ENCODE measurements at places on chromosomes 6 and 20. TPM values are rescaled to one million over a fixed set of nuclear protein-coding genes. Genes with fewer than 3 reads are reported as not detected.

Gene C6orf52
- 3.1 TPM for total RNA-seq

Gene VGLL2
- total RNA-seq: not detected

Gene MAP7
- 17.6 TPM for total RNA-seq

Gene CCDC167
- 82.7 TPM for total RNA-seq

Gene DDO
- total RNA-seq: 0.29 TPM

Gene BPIFB1
- not detected for total RNA-seq

Gene SIRPA
- total RNA-seq: 50.2 TPM

GRCh38 chr6:37665304-37665703 lies 32.4 kb downstream of the MDGA1 start:
- no peak for DNase-seq

DNA sequence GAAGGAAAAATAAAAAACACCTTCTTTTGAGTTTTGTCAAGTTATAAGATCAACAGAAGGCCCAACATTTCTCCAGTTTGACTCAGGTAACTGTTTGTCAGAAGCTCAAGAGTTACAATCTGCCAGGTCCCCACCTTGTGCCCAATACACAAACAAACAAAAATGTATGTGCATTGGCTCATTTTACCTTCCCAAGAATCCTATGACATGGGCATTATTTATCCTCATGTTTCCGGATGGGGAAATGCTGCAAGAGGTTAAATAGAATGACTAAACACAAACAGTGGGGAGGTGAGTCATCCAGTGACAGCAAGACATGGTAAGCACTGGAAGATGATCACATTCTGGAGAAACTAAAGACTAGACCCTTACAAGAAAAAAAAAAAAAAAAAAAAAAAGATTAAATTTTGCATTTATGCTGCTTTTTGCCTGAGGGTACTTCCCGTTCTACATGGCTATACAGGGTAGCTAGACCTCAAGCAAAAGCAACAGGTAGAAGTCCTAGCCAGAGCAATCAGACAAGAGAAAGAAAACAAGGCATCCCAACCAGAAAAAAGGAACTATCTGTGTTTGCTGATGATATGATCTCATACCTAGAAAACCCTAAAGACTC lies 23.6 kb upstream of the ANKRD60 start:
- DNase-seq: peak; percentile 71

GRCh38 chr6:14476793-14477531 lies 359.4 kb downstream of the CD83 start:
- DNase-seq: peak; percentile 88

- no peak for DNase-seq
Observed at GRCh38 chr20:46000262-46000996, 8.3 kb upstream of the MMP9 start.

GRCh38 chr6:156449128-156449527 lies 328.1 kb upstream of the ARID1B start:
- no peak for DNase-seq

- DNase-seq: no peak
Observed at GRCh38 chr6:38420207-38420606, 219.5 kb downstream of the BTBD9 start.

DNA sequence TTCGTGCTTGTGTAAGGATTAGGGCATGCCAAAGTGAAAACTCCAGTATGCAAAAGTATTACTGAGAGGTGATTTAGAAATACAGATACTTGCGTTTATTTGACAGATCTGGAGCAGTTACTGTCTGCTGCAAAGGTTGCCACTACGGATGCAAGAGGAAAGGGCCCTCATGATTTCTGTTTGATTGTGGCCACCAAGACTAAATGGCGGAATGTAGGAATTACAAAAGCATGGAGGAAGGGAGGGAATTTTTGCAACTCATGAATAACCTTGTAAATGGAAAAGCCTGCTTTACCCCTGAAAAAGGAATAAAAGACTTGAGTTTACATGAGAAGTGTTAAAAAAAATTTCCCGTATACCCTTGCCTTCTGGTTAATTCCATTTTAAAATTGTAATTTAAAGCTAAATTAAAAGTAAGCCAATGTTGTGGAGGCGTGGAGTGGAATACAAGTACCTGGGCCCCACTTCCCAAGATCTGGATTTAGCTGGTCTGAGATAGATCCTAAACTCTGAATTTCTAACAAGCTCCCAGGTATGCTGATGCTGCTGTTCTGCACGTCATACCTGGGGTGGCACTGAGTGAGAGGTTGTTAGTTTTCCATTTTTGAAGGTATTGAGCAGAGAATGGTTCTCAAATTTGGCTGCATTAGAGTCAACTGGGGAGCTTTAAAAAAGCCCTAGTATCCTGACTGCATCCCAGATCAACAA lies 56.6 kb upstream of the NKX2-2 start:
- no peak for DNase-seq

GRCh38 chr6:14918200-14918907 lies 327.5 kb upstream of the JARID2 start:
- no peak for DNase-seq

DNA sequence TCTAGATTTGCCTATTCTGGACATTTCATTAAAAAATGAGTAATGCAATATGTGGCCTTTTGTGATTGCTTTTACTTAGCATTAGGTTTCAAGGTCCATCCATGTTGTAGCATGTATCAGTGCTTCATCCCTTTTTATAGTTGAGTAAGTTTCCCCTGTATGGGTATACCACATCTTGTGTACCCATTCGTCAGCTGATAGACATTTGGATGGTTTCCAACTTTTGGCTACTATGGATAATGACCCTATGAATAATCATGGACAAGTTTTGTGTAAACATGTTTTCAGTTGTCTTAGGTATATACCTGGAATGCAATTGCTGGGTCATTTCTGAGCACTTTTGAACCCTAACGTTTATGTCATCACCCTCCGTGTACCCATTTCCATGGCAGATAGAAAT lies 15.4 kb downstream of the METTL24 start:
- no peak for DNase-seq

DNA sequence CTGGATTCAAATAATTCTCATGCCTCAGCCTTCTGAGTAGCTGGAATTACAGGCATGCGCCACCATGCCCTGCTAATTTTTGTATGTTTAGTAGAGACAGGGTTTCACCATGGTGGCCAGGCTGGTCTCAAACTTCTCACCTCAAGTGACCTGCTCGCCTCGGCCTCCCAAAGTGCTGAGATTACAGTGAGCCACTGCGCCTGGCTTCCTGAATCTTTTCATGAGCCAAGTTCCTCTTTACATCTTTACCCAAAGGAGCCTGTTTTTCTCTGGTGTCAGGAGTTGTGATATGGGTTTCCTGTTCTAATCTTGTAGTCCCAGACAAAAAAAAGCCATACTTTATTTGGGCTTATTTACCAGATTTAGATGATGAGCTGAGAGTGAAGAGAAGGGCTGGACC lies 34.4 kb downstream of the PCNA start:
- DNase-seq: no peak

- DNase-seq: no peak
Observed at GRCh38 chr6:113713665-113714064, 143.5 kb upstream of the MARCKS start.

DNA sequence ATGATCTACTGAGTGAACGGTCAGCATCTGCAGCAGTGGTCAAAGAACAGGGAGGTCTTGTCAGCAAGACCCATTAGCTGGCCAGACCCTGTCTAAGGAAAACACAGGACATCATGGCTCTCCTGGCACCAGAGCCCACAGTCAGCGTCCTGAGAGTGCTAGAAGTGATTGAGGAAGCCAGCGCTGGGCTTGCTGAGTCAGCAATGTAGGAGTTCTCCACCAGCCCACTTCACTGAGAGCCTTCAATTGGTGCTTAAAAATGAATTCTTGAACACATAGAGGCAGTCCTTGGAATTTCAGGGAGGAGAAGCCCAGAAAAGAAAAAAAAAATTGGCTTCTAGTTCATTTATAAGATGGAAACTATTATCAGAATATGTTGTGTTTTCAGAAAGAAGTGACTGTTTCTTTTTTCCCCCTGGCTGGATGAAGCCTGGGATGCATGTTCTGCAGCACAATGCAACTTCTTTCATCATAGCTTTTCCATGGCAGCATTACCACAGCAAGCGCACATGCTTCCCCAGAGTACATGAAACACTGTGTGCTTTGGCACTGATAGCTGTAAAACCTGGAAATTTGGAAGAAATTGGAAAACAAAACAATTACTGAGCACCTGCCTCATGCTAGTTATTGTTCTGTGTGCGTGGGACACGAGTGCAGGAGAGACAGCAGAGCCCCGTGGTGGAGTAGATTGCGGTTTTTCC lies 899.9 kb downstream of the C6orf118 start:
- no peak for DNase-seq

DNA sequence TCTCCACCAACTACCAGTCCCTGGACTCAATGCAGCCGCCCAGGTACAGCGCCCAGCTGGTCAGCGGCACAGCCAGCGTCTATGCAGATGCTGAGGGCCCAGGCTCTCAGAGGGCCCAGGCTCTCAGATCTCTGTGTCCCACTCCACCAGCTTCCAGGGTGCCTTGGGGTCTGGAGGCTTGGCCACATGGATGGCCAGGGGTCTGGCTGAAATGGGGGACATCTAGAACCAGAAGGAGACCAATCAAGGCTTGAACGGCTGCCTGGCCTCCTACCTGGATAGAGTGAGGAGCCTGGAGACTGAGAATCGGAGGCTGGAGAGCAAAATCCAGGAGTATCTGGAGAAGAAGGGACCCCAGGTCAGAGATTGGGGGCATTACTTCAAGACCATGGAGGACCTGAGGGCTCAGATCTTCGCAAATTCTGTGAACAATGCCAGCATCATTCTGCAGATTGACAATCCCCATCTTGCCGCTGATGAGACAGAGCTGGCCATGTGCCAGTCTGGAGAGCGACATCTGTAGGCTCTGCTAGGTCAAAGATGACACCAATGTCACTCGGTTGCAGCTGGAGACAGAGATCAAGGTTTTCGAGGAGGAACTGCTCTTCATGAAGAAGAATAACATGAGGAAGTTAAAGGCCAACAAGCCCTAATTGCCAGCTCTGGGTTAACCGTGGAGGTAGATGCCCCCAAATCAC lies 44.1 kb upstream of the GRM4 start:
- DNase-seq: no peak

GRCh38 chr6:84547341-84547801 lies 217.0 kb downstream of the TBX18 start:
- DNase-seq: no peak

DNA sequence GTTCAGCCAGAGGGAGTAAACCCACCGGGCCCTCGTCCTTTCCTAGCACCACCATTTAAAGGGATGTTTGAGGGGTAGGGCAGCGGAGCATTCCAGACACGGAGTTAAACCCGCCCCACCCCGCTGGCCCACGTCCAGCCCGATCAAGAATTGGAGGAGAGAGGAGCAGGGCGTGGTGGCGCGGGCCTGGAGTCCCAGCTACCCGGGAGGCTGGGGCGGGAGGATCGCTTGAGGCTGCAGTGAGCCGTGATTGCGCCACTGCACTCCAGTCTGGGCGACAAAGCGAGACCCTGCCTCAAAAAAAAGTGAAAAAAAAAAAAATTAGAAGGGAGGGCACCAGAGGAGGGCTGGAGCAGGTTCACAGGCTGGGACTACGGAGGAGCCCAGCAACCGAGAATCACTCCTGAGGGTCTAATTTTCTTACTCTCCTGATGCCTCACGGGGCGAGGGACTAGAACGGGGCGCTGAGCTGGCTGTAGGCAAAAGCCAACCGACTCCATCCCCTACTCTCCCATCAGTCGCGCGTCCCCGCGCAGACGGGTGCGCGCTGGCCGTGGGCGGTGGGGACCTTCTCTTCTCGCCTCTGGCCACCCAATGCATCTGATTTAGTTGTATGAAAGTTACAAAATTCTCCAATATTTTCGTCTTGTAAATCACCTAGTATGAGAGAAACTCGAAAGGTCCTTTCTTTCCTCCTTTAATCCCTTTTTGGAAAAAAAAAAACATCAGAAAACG lies 6.1 kb upstream of the HSPA1B start:
- DNase-seq: no peak

GRCh38 chr6:90442366-90442765 lies 144.5 kb downstream of the MAP3K7 start:
- DNase-seq: no peak

GRCh38 chr6:7196019-7196402 lies 88.2 kb downstream of the RREB1 start:
- no peak for DNase-seq

DNA sequence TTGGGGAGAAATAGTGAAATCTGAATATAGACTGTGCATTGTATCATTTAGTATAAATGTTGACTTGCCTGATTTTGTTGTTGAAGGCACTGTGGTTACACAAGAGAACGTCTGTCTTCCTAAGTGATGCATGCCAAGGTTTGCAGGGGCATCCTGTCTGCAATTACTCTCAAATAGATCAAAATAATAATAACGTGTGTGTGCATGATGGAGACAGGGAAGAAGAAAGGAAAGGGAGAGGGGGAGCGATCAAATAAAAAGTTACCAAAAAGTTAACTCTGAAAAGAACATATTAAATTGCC lies 14.4 kb downstream of the PREX1 start:
- no peak for DNase-seq

GRCh38 chr20:6055161-6055783 lies 1.4 kb upstream of the LRRN4 start:
- peak; percentile 57 for DNase-seq

- DNase-seq: no peak
Observed at GRCh38 chr20:62227977-62228958, 8.2 kb upstream of the HRH3 start.

GRCh38 chr6:2230659-2231277 lies 14.6 kb downstream of the GMDS start:
- DNase-seq: no peak

GRCh38 chr20:55252521-55252920 lies 752.8 kb downstream of the CBLN4 start:
- no peak for DNase-seq

All from kidney epithelial cell (primary cell).